ENCODE measurements at places on chromosomes 2 and 18. TPM values are rescaled to one million over a fixed set of nuclear protein-coding genes. Genes with fewer than 3 reads are reported as not detected.

The ESPNL gene
- 0.25 TPM for total RNA-seq

The CCDC121 gene
- total RNA-seq, result 1.2 TPM

The C1GALT1C1L gene
- 2.2 TPM for total RNA-seq

The HOXD3 gene
- 15.8 TPM for total RNA-seq

The RESP18 gene
- total RNA-seq, result not detected
